ENCODE measurements at places on chromosomes 5 and 9. TPM values are rescaled to one million over a fixed set of nuclear protein-coding genes. Genes with fewer than 3 reads are reported as not detected.

- no peak for DNase-seq
Observed at GRCh38 chr5:176994460-176995121, 12.0 kb downstream of the UIMC1 start.

DNA sequence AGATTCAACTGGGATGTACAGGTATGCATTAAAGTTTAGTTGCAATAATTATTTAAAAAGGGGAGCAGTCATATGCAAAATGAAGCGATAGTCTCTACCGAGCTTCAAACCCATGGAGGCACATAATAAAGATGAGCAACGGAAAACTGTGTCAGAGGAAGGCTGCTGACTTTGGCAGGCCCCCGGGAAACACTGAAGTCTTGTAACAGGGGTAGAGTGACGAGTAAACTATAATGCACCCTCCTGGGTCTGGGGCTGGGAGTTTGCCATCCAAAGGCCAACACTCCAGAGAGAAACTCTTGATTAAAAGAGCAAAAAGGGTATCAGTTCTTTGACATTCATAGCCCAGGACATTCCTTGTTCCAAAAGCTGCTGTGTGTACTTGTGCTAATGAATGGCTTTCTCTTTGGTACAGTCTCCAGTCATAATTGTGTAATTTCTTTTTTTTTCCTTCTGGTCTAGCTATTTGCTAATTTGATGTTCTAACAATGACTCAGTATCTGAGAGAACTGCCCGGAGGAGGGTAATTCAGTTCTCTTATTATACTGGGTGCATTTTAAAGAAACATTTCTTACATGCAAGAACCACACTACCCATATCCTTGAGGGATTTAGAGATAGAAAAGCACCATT lies 59.2 kb downstream of the TNC start:
- DNase-seq, result no peak

- no peak for DNase-seq
Observed at GRCh38 chr5:34483442-34484033, 172.6 kb upstream of the RAI14 start.

DNA sequence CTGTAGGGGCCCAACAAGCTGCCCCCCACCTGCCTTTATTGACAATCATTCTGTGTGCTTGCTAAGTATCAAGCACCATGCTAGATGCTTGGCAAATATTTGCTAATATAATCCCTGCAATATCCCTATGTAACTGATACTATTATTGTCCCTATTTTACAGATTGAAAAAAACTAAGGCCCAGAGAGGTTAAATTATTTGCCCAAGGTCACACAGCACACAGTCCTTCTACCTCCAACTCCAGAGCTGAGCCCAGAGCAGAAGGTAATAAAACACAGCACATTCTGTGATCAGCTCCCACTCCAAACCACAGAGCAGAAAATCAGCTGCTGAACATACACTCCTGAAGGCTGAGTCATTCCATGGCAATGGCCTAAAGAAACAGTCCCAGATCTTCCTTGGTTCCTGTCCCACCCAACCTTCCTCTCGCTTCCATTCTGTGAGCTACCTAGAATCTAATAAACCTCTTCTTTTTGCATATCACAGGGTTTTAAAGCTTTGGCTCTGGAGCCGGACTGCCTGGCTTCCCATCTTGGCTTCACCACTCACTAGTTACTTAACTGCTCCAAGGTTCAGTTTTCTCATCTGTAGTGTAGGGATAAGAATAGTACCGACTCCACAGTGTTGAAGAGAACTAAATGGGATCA lies 66.7 kb upstream of the ADRA1B start:
- no peak for DNase-seq

GRCh38 chr5:159963935-159964334 lies 45.0 kb upstream of the TTC1 start:
- DNase-seq, result no peak

DNA sequence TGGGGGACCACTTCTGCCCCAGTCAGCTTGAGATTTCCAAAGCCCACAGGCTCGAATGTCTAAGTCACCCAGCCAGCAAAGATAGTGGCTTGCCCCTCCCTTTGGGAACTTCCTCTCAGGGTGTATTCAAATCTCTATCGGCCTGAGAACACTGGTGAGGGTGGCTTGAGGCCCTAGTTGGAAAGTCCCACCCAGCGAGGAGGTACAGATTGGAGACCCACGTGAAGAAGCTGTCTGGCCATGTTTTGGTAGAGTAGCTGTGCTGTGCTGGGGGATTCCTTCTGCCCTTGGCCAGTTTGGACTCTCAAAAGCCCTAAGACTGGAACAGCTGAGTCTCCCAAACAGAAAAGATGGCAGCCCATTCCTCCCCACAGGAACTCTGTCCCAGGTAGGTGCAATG lies 172.7 kb upstream of the RIOK2 start:
- no peak for DNase-seq

DNA sequence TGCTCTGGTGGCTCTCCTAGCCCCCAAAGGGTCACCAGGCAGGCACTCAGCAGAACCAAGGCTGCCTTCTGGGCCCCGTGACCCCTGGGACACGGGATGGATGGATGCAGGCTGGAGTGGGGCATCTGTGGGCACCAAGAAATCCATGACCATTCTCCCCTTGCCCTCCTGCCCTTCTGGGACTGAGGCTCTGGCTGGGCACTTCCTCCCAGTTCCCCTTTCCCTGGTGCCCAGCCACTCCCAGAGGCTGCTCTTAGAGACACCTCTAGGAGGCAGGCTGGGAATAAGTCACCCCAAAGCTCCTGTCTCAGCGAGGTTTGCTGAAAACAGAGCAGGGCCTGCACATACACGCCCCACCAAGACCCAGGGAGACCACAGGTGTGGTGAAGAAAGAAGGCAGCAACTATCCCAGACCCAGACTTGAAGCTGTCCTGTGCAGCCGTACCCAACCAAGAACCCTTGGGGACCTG lies 943 bp downstream of the STING1 start:
- peak; percentile 51 for DNase-seq

DNA sequence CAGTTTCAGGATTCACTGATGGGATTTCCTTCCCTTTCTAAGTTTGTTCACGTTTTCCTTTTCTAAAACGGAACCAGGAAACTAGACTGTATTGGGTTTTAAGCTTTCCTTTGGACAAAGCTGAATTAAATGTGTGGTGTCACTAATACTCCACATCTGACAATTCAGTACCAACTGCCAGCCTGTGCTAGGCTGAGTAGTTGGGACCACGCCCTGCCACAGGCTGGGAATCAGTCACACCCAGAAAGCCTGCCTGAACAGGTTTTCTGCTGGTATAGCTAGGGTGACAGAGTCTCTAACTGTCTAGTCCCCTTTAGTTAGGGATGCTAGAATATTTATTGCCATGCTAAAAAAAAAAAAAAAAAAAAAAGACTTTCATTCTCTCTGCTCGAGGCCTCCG lies 15.6 kb downstream of the SPACA9 start:
- no peak for DNase-seq

- no peak for DNase-seq
Observed at GRCh38 chr9:109117856-109118807, 1.6 kb downstream of the TMEM245 start.

GRCh38 chr9:135584934-135585333 lies 23.4 kb downstream of the PAEP start:
- no peak for DNase-seq

- peak; percentile 53 for DNase-seq
Observed at GRCh38 chr5:53607886-53608285, 47.4 kb downstream of the NDUFS4 start.

GRCh38 chr5:109682383-109682782 lies 7.3 kb upstream of the MAN2A1 start:
- DNase-seq, result no peak

- DNase-seq, result no peak
Observed at GRCh38 chr5:85140471-85140870, 755.8 kb upstream of the EDIL3 start.

DNA sequence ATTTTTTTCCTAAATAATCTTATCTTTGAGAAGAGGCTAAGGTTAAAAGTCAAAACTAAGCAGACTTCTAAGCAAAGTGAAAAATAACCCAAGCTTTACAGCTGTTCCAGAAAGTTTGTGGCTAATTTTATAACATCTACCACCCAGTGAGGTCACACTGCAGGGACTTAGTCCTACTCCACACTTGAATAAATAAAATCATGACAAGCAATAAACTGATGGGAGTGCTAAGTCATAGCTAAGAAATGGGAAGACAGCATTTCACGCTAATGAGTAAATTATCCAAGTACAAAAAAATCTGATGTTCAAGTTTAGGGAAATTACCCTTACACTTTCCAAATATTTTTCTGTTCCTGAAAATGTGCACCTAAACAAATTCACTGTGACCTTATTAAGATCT lies 47.7 kb downstream of the ZNF608 start:
- DNase-seq, result no peak

GRCh38 chr9:101664453-101664852 lies 69.7 kb upstream of the PPP3R2 start:
- DNase-seq, result no peak

DNA sequence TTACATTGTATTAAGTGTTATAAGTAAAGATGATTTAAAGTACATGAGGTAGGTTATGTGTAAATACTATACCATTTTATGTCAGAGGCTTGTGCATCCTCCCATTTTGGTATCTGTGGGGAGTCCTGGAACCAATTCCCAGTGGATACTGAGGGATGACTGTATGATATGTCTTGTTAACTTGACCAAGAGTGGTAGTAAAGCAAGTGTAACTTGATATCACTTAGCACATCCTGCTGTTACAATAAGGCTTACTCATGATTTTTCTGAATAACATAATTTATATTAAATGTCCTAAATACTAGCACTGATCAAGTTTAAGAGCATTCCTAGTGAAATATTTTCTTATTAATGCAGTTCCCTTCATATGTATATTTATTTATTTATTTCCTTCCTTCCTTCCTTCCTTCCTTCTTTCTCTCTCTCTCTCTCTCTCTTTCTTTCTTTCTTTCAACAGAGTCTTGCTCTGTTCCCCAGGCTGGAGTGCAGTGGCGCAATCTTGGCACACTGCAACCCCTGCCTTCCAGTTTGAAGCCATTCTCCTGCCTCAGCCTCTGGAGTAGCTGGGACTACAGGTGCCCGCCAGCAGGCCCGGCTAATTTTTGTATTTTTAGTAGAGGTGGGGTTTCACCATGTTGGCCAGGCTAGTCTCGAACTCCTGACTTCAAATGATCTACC lies 7.5 kb downstream of the NDFIP1 start:
- no peak for DNase-seq

DNA sequence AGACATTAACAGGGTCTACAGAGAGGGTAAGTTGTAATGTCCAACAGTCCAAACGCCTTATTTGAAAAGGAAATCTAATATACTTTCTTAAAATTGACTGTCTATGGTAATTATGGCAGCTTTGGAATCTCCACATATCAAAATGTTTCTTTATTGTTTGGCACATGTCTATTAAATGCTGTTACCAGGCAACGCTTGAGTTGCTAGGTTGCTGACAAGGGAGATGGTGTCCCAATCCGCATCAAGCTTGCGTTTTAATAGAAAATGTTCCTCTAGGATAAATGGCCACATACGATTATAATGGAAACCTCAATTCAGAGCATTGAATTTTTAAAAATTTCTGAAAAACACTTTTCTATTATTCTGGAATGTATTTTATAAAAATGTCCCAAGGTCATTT lies 9.2 kb downstream of the ANXA1 start:
- no peak for DNase-seq

DNA sequence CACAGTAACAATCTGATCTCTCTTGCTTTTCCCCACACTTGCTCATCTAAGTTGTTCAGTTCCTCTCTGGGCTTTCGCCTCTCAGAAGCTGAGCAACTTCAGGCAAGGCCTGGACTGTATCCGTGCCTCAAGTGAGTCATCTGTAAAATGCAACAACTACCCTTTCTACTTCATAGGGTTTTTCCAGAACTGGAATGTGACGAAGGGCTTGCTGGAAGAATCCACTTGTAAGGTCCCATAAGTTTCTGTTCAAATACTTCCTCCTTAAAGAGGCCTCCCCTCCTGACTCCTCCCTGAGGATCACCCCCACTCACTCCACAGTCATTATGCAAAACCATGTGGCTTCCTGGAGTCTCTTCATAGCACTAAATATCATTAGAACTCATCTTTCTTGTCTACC lies 17.5 kb upstream of the INSYN2B start:
- no peak for DNase-seq

DNA sequence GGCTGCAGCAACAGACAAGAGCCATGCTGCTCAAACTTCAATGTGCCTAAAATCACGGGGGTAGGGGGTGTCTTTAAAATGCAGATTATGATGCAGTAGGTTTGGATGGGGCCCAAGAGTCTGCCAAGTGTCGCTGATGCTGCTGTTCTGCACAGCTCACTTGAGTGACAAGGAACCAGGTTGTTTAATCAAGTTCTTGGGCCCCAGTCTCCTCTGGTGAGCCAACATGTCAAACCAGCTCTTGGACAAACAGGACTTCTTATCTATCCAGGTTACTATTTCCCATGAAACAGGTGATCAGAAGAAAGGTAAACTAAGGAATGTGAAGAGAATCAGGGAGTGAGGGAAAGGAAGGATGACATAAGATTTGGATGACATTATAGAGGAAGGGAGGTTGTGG lies 78.0 kb downstream of the APBA1 start:
- DNase-seq, result no peak

- DNase-seq, result peak; percentile 96
Observed at GRCh38 chr5:148469501-148469935, 85.8 kb downstream of the FBXO38 start.

DNA sequence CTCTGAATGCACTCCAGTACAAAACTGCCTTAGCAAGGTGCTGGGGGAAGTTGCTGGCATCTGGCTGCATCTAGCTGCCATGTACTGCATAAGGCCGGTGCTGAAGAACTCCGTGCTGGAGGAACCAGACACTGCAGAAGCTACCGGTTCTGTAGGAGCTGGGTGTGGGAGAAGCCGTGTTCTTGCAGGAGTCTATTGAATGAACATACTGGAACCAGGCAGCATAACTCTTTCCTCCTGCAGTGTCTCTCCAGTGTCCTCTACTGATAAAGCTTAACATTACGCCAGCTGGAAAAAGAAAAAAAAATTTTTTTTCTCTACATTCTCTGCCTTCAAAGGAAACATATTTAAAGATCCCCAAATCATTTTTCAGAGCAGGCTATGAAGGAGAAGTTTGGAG lies 38.5 kb downstream of the VPS13A start:
- DNase-seq, result peak; percentile 11

DNA sequence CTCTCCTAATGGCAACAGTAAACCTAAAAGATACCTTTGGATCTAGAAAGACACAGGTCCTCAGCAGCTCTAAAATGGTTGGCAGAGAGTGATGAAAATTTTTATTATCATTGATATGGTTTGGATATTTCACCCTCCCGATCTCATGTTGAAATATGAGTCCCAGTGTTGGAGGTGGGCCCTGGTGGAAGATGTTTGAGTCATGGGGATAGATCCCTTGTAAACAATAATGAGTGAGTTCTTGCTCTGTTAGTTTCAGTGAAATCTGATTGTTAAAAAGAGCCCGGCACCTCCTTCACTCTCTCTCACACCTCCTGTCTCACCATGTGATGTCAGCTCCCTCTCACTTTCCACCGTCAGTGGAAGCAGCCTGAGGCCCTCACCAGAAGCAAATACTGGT lies 117.7 kb downstream of the FRMD3 start:
- no peak for DNase-seq

GRCh38 chr9:117744856-117745389 lies 40.7 kb downstream of the TLR4 start:
- peak; percentile 25 for DNase-seq

ANKDD1B gene
- total RNA-seq, result 9.4 TPM

LHX2 gene
- total RNA-seq, result not detected

ADAMTS13 gene
- 2.8 TPM for total RNA-seq

LRRC70 gene
- 14.8 TPM for total RNA-seq

ST8SIA4 gene
- total RNA-seq, result 22.1 TPM

GPR151 gene
- total RNA-seq, result not detected

TRMO gene
- 27.9 TPM for total RNA-seq

FOXD4 gene
- total RNA-seq, result 0.34 TPM

WNT8A gene
- total RNA-seq, result not detected
